ENCODE measurements at places on chromosomes 12 and 14.

DNA sequence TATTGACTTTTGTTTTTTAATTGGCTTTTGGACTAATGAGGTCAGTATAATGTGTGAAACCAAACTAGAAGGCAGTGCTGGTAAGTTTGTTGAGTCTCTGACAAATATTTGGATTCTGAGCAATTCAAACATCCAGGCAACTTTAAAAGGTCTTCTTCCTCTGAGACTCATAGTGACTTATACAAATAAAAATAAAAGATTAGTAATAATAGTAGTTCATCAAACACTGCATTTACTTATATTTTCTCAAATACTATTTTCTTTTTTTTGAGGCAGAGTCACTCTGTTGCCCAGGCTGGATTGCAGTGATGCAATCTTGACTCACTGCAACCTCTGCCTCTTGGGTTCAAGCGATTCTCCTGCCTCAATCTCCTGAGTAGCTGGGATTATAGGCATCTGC is 337.9 kb downstream of the DAD1 start:
- no peak for DNase-seq

- DNase-seq = no peak
These were observed 3.8 kb downstream of the PRKCH start for GRCh38 chr14:61325166-61325565.

- DNase-seq = no peak
These were observed 69.3 kb downstream of the HECTD1 start for GRCh38 chr14:31138301-31138700.

DNA sequence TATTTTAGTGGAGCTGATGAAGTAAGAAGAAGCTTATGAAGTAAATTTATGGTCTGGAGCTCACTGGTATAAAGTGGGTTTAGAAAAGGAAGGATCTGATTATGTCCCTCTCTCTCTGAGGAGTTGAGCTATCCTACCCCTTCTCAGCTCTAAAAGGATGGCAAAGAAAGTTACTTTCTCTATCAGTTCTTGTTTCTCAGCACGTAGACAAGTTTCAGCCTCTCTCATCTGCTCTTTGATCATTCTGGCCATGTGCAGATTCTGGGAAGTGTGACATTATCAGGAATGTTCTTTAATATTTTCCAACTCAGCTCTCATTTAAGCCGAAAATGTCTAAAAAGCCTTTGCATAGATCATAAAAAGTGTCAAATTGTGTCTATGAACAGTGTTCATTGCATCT is 5.8 kb upstream of the EGLN3 start:
- DNase-seq = no peak

DNA sequence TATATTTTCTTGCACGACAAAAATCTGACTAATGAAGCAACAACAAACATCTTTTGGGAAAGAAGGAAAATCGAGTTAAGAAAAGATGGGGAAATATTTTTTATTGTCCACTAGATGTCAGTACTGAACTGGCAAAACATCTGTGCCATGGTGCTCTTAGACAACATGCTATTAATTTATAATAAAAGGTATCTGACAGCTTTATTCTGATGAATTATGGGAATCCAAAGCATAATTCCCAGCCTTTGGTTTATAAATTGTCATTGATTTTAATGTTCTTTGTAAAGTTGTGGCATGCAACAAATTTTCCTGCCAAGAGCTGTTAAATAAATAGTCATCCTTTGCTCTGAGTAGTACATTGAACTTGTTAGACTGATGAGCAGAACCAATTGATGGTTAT is 231.2 kb downstream of the ETNK1 start:
- peak; percentile 61 for DNase-seq

- DNase-seq = no peak
These were observed 47.7 kb downstream of the IL31 start for GRCh38 chr12:122126342-122126635.
